ENCODE measurements at places on chromosomes 7 and 10. TPM values are rescaled to one million over a fixed set of nuclear protein-coding genes. Genes with fewer than 3 reads are reported as not detected.

MOGAT3 gene
- not detected for total RNA-seq

- no peak for DNase-seq
These were observed 41.3 kb downstream of the YKT6 start for GRCh38 chr7:44242091-44242490.

- no peak for DNase-seq
These were observed 195.7 kb downstream of the CACNA2D1 start for GRCh38 chr7:82247814-82248433.

- no peak for DNase-seq
These were observed 97.0 kb upstream of the RET start for GRCh38 chr10:42979721-42980467.

Measured in Peyer's patch (tissue), 4 donors.